Activated CD8-positive, alpha-beta T cell treated with anti-CD3 and anti-CD28 coated beads, Interleukin-2, amount 10 ng/mL, durations not matched to agents 7 days and 5 days (primary cell): ENCODE measurements at places on chromosomes 3 and 15.

DNA sequence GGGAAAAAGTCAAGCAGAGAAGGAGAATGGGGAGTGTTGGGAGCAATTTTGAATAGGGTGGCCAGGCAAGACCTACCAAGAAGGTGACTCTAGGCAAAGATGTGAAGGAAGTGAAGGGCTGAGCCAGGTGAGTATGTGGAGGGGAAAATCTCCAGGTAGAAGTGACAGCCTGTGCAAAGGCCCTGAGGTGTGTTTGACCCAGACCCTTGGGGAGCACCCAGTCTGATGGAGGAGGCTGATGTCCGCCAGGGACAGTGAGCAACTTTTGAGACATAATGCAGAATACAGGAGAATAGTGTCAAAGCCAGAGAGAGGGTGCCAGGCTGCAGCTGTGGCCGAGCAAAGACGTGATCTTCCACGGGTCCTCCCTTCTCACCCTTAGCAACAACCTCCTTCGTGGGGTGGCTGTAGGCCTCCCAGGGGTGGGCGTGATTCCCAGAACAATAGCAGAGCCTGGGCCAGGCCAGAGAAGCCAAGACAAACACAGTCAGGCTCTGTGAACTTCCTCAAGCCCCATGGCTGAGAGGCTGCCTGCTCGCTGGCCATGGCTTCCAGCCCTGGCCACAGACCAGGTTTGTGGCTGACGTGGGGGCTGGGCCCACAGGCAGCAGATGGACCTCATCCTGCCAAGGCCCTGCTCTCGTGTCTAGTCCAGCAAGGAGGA is 58.1 kb downstream of the SLC6A6 start:
- DNase-seq, result no peak

- DNase-seq, result no peak
These were observed 123.2 kb downstream of the BDH1 start for GRCh38 chr3:197432384-197433127.

DNA sequence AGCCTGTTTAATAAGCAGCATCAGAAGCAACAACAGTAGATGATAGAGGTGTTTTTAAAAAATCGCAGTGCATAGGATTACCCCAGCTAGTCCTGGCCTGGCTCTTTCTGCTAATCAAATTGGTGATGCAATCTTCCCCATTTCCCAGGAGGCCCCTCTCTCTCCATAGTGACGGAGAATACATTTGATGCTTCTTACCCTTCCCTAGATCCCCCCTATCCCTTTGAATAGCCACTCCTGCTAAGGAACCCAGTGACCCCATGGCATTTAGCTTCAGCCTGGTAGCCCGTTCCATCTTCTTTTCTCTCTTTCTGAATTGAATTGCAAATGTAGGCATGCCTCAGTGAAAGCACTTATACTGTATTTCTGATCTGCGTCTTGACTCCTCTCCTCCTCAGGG is 223.6 kb upstream of the GAP43 start:
- DNase-seq, result no peak

- no peak for DNase-seq
These were observed 71.6 kb downstream of the LRTM1 start for GRCh38 chr3:54856271-54856670.

DNA sequence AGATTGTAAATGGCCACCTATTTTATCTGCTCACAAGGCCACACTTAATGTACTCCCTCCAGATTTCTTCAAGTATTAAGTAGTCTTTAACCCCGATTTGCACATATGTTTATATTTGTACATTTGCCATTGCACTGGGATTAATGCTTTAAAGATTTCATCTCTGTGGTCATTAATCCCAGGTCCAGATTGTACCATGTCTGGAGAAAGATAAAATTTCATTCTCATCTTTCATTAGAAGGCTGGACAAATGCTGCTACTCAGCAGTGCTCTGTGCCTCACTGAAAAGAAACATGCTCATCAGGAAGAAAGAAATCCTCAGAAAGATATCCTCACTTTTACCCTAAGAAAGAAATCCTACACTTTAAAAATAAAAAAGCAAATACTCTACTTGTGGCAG is 62.5 kb upstream of the LRRC3B start:
- DNase-seq, result no peak

- DNase-seq, result no peak
These were observed 965.8 kb downstream of the ROBO1 start for GRCh38 chr3:78801926-78802561.

DNA sequence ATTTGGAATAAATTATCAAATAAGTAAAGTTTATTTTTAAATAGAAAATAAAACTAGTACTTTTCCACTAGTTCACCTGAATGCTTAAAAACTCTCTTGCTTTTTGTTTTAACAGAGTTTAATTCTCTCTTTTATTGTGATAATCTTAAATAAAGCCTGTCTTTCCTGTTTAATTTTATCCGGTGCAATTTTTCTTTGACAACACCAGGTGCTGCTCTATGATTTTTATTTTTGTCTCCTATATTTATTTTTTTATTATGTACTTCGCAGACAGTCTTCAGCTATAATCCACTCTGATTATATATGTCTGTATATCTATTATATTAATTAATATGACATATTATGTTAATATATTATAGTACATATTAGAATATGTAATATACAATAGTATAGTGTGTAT is 1293.0 kb upstream of the EPHA6 start:
- no peak for DNase-seq

DNA sequence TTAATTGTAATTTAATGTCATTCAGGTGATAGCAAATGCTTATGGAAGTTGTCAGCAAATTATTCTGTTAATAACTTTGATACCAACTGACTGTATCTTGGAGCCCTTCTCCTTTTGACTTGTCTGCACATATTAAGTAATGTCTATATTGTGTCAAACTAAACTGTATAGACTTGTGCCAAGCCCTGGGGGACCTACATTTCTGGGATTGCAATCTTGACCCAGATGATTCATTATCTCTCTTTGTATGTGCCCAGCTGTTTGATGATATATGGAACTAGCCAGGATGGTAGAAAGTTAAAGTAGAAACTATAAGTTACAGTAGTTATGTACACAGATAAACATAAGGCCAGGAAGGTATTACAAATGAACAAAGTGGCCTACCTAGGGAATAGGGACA is 402.8 kb upstream of the RARB start:
- DNase-seq, result no peak

DNA sequence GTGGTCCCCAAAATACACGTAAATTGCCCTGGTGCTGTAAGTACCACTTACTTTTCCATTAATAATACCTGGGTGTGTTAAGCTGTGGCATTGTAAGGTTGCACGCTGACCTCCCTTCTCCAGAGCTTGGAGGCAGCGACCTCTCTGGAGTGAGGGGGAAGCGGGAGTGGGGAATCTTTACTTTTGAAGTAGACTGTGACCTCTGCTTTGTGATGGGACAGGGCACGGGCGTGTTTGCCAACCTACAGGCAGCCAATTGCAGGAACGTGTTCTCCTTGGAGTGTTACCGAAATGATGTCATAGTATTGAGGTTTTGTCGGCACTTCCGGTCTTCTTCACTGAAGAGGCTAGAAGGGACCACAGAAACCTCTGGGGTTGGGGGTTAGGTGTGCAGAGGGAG is 227.3 kb upstream of the C2CD4B start:
- peak; percentile 39 for DNase-seq

GRCh38 chr15:95946926-95947325 is 383.6 kb upstream of the NR2F2 start:
- no peak for DNase-seq

GRCh38 chr3:152362086-152362485 is 93.4 kb downstream of the MBNL1 start:
- no peak for DNase-seq

DNA sequence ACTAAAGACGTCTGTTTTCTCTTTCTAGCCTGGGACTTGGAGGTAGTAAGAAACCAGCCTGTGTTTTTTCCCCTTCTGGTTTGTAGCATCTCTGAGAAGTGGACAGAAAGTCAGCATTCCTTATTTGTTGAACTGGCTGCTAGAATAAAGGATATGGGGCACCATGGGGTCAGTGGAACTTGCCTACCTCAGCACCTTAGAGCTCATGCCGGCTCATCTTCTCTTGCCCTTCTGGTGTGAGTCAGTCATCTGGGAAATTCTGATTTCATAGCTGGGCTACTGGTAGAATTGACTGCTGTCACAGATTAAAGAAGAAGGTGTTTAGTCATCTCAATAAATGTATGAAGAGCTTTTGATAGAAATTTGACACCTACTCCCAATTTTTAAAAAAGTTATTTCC is 202.7 kb upstream of the TOPAZ1 start:
- no peak for DNase-seq

GRCh38 chr3:144744473-144744872 is 772.9 kb downstream of the DIPK2A start:
- no peak for DNase-seq

- no peak for DNase-seq
These were observed 553.1 kb upstream of the CBLB start for GRCh38 chr3:106421909-106422308.

GRCh38 chr3:193712938-193713337 is 119.9 kb downstream of the OPA1 start:
- no peak for DNase-seq

DNA sequence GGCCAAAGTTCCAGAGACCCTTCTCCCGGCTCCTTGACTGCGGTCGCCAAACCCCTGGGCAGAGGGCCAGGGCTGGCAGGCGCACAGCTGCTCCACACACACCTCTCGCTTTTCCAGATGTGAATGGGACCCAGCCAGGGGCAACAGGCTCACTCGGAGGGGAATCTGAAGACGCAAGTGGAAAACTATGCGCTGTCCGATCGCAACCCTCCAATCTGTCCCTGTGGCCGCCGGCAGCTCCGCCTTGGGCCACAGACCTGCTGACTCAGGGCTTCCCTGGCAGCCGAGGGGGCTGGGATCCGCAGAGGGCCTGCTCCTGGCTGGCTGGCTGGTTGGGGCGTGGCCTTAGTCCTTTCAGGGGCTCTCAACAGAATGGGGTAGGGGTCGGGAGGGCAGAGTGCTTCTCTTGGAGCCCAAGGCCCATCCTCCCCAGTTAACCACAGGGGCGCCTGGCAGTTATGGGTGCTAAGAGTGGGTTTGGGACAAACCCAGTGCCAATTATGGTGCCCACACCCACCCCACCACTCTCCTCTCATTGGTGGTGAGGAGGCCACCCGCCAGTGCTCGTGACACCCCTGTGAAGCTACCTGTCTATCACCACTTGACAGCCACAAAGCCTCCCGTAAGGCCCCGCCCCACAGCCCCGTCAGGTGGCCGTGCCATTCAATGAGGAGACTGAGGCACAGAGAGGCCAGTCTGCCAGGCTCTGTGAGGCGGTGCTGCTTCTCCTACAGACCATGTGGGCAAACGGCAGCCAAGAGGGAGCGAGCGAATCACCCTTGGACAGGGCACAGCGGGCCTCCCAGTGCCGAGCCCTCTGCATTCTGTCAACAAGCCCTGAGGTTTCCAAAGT is 53.8 kb downstream of the IQSEC1 start:
- no peak for DNase-seq

DNA sequence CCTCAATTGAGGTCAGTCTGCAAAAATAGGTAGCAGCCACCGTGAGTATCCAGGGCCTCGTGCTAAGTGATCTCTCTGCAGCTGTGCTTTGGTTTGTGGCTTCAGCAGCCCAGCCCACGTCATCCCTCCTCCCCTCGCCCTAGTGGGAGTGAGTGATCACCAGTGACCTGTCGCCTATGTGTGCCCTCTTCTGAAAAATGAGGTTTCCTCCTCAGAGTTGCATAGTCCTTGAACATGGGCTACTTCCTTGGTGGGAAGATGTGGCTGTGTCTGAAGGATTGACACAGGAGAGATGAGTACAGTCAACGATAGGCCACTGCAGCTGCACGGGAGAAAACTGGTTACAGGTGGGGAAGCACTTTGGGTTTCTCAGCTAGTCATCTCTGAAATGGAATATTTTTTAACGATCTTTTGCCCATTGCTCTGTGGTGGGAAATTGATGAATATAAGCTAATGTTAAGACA is 144.8 kb upstream of the BHLHE40 start:
- DNase-seq, result peak; percentile 89

GRCh38 chr3:58630076-58630709 is 36.4 kb downstream of the FAM3D start:
- peak; percentile 69 for DNase-seq

GRCh38 chr3:28575100-28575745 is 226.6 kb upstream of the AZI2 start:
- no peak for DNase-seq

- DNase-seq, result peak; percentile 51
These were observed at the start of gene DLL4 for GRCh38 chr15:40928821-40929659. DLL4 (plus strand) TSS chr15:40929340; CDS start chr15:40929669, 329 bp downstream.

DNA sequence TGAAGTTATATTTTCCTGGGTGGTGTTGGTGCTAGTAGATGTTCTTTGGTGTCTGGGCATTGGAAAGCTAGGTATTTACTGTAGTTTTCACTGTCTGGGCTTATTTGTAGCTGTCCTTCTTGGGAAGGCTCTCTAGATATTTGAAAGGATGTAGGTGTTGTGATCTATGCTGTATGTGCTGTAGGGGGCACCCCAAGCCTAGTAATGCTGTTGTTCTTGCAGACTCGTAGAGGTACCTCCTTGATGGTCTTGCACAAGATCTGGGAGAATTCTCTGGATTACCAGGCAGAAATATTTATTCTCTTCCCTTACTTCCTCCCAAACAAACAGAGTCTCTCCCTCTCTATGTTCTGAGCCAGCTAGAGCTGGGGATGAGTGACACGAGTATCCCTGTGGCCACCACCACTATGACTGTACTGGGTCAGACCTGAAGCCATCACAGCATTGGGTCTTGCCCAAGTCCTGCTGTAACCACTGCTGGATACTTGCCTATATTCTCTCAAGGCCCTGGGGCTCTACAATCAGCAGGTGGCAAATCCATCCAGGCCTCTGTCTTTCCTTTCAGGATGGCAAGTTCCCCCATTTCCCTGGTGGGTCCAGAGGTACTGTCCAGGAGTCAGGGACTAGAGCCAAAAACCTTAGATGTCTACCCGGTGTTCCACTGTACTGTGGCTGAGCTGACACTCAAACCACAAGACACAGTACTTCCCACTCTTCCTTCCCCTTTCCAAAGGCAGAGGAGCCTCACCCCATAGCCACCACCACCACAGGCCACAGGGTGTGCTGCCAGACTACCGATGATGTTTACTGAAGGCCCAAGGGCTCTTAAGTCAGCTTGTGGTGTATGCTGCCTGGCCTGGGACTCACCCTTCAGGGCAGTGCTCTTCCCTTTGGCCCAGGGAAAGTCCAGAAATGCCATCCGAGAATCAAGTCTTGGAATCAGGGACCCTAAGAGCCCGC is 195.2 kb upstream of the DPPA4 start:
- peak; percentile 63 for DNase-seq

- no peak for DNase-seq
These were observed 68.8 kb upstream of the TJP1 start for GRCh38 chr15:29891096-29891457.
